Foreskin melanocyte (primary cell): ENCODE measurements at places on chromosomes 13 and 19.
A peak's percentile ranks its signal among the peaks of the same experiment; 100 is the strongest.

DNA sequence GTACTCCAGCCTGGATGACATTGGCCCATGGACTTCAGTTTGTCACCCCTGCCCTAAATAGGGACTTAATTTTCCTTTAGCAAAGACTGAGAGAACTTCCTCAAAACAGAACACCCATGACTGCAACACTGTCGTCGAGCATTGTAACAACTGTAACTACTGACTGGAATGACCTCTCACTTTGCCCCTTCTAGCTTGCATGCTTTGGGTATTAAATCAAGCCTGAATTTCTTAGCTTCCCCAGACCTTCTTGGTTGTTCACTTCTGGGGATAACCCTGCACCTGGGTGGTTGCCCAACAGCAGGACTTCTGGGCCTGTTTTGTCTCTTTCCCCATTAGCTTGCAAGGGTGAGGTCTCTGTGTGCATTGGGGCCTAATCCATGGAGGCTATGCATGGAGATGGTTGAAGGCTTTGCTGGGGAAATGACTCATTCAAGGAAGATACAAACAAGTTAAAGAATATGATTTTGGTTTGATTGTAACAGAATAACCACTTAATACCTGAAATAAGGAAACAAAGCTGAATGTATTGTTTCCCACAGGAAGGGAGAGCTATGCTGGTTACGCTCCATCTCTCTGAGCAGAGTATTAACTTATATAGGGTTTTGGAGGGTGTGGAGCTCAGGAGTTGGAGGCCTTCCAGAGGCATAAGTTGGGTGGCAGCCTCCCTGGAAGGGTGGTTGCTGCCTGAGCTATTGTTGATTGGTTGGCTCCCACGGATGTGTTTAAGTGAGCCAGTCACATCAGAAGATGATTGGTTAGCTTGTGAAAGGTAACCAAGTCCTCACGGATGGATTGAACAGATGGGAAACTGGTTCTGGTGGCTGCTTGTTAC is 34.7 kb upstream of the UBAC2 start:
- no peak for DNase-seq

DNA sequence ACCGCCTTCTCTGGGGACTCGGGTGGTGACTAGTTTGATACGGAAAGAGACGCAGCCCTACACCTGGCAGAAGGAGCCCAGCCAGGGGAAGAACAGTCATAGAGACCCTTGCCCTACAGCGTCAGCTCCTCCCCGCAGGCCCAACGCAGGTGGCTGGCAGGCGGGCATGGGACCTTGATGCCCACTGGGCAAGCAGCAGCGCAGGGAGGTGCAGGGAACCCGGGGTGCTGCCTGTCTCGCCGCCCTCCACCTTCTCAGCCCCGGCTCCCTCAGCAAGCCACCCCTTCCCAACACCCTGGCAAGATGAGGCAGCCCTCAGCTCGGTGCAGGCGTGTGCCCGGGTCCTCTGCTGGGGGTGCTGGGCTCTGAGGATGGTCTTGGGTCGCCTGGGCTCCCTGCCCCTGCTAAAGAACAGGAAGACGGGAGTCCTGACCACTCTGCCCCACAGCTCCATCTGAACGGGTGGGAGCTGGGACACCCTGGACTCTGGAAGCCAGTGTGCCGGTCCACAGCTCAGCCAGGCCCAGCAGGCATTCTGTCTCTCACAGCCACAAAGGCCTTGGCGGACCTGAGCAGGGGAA is 9.0 kb downstream of the MIER2 start:
- no peak for DNase-seq

- no peak for DNase-seq
These were observed 30.5 kb upstream of the MBNL2 start for GRCh38 chr13:97191615-97192014.

- peak; percentile 67 for DNase-seq
These were observed 92.7 kb upstream of the NBEA start for GRCh38 chr13:34849406-34849805.

DNA sequence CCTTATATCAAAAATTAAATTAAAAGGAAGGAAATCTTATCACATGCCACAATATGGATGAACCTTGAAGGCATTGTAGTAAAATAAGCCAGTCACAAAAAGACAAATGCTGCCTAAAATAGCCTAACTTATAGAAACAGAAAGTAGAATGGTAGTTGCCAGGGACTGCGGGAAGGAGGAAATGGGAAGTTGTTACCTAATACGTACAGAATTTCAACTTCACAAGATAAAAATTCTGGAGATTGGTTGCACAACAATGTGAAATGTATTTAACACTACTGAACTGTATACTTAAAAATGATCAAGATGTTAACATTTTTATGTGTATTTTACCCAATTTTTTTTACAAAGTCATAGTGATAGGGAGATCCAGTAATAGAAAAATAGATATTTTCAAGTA is 10.2 kb upstream of the N4BP2L2 start:
- no peak for DNase-seq

DNA sequence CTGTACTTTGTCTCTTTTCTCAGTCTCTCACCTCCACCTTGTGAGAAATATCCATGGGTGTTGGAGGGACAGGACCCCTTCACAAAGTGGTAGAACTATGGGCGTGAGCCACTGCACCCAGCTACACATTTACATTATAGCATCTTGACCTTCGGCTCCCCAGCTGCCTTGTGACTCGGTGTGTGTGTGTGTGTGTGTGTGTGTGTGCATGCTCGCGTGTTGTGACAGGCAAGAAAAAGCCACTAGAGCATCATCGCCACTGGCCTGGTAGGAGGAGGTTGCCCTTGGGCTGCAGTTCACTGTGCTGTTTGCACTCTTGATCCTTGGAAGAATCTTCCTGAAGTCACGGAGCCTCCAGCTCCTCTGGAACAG is 13.7 kb upstream of the ZNF888 start:
- no peak for DNase-seq

DNA sequence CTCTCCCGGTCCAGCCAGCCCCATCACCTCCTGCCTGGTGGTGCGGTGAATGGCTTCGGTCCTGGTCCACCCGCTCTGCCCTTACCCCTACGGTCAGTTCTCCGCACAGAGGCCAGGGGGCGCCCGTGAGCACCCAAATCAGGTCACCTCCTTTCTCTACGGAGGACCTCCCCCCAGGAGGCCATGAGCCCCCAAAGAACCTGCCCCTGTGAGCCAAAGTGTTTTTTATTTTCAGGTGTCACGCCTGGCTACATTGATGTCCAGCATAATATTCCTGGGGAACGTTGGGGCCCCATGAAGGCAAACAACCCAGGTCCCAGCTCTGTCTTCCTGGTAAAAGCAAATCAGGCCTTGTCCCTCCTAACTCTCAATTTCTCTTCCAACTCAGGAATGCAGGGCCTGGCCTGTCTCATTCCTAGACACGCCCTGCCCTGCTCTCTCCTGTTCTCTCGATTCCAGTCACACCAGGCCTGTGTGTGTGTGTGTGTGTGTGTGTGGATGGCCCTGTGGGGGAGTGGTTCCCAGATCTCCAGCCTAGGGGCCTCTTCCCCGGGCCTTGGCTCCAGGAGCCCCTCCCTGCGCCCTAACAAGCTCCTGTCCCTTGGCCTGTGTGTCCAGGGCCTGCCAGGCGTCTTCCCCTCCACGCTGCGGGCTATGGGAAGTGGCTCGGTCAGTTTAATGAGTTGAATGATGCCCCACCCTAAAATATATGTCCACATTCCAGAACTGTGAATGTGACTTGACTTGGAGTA is 9.7 kb upstream of the GIPC1 start:
- peak; percentile 31 for DNase-seq

DNA sequence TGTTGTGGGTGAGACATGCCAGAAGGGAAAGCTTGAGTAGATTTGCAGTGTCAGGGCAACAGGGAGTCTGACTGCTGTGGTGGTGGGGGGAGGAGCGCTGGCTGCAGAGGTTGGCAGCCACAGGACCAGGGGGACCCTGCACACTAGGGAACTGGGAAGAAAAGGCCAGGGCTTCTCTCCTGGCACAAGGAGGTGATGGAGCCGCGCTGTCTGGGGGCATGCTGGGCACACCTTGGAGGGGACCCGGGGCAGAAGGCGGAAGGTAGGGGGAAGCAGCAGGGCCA is 13.9 kb upstream of the EPHX3 start:
- DNase-seq = no peak

DNA sequence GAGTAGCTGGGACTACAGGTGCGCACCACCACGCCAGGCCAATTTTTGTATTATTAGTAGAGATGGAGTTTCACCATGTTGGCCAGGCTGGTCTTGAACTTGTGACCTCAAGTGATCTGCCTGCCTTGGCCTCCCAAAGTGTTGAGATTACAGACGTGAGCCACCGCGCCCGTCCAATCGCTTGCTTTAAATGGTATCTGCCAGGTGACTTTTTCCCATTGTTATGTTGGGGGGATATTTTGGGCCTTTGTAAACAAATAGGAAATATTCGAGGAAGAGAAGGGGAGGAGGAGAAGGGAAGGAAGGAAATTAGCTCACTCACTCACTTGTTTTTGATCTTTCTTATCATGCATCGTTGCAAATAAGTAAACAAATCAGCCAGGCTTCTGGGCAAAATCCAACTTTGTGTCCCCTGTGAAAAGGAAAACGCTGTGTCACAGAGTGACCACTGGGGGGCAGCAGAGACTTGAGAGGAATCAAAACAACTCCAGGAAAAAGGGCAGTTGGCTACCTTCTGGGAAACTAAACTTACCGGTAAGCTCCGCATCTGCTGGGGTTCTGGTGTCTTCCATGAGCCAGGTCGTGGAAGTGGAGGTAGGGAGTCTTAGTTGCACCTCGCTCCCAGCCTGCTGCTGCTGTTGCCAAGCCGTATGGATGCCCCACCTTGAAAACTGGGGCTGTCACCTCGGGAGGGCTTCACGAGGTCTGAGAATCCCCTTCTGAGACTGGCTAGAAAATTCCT is 9.3 kb upstream of the RANBP3 start:
- peak; percentile 56 for DNase-seq

DNA sequence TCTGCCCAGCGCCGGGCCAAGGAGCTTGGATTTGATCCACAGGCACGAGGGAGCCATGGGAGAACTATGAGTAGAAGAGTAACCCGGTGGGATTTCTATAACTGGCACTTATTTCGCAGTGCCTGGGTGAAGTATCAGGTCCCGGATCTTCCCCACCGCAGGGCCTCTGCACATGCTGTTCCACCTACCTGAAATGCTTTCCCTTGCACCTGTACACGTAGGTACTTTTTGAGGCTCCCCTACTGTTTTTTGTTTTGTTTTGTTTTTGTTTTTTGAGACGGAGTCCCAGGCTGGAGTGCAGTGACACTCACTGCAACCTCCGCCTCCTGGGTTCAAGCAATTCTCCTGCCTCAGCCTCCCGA is 402 bp upstream of the KANK3 start:
- no peak for DNase-seq

DNA sequence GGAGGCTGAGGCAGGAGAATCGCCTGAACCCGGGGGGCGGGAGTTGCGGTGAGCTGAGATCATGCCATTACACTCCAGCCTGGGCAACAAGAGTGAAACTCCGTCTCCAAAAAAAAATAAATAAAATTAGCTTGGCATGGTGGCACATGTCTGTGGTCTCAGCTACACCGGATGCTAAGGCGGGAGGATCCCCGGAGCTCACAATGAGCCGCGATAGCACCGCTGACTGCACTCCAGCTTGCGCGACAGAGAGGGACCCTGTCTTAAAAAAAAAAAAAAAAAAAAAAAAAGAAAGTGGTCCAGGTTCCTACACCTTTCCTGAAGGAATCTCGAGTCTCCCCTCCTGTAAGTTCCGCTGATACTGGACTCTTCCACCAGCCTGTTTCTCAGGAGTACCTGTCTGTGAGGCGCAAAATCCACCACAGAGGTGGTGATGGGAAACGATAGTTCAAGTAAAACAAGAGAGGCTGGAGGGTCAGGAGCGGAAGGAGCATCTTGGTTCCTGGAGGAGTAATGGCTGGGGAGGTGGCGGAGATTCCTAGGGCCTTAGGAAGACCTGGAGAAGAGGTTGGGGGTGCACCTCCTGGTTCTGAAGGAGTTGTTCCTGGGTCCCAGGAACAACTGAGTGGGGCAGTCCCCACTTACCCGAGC is 471 bp downstream of the FUT1 start:
- DNase-seq = no peak

GRCh38 chr13:49439609-49440008 is 4.3 kb downstream of the CAB39L start:
- no peak for DNase-seq

- no peak for DNase-seq
These were observed 1661.3 kb upstream of the MIR17HG start for GRCh38 chr13:89686171-89686570.

- no peak for DNase-seq
These were observed 38.2 kb upstream of the ZNF492 start for GRCh38 chr19:22595918-22596341.

DNA sequence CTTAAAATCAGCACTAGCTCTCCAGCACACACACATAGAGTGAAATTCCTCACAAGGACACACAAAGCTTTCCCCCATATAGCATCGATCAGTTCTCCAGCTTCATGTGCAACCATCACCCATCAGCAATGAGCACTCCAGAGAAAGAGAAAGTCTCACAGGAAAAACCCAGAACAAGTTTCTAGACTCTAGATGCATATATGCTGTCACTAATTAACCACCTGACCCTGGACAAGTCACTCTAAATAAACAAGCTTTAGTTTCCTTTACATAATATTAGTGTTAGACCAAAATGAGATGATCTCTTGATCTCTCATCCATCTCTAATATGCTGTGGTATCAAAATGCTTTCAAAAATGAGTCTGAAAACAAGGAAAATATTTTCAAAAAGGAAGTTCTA is 81.2 kb downstream of the TBC1D4 start:
- no peak for DNase-seq

DNA sequence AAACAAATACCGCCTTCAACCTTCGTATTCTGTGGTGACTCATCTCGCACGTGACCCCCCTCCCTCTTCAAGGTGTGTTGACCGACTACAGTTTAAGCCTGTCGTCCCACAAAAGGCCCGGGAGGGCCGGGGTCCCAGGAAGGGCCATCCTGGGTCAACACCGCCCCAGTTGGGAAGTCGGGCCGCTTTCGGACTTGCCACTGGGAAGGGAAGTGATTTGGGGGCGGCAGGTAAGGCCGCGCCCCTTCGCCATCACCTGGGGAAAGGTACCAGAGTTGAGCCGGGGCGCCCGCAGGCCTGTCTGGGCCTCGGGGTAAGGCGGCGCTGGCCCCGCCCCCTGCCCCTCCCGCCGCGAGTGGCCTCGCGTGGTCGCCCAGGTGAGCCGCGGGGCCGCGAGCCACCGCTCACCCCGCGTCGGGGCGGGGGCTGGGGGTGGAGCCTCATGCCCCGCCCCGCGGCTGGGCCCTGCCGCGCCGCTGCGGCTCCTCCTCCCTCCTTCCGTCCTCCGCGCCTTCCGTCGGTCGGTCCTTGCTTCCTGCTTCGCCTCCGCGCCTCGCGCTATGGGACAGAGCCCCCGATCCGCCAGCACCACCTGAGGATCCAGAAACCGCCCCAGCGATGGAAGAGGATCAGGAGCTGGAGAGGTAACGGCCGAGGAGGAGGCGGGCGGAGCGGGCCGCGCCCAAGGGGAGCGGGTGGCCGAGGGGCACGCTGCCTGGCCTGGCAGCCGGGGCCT is at the start of gene POLR1D:
POLR1D (plus strand) TSS at position 527 of the 736 bp plus-strand sequence; CDS start at position 619, 92 bp downstream.
- DNase-seq = peak; percentile 58

GRCh38 chr19:7982651-7983099 is 22.8 kb downstream of the ELAVL1 start:
- DNase-seq = peak; percentile 38

- DNase-seq = no peak
These were observed 32.2 kb downstream of the ANKRD27 start for GRCh38 chr19:32642771-32643170.

GRCh38 chr19:12481781-12482508 is 2.7 kb downstream of the ZNF709 start:
- DNase-seq = no peak

- no peak for DNase-seq
These were observed 478.4 kb downstream of the TSHZ3 start for GRCh38 chr19:30870876-30871275.
